Activated CD8-positive, alpha-beta T cell treated with anti-CD3 and anti-CD28 coated beads for 36 hours (primary cell): ENCODE measurements at places on chromosomes 7 and 10. TPM values are rescaled to one million over a fixed set of nuclear protein-coding genes. Genes with fewer than 3 reads are reported as not detected.

The IGFBP3 gene
- not detected for total RNA-seq

DNA sequence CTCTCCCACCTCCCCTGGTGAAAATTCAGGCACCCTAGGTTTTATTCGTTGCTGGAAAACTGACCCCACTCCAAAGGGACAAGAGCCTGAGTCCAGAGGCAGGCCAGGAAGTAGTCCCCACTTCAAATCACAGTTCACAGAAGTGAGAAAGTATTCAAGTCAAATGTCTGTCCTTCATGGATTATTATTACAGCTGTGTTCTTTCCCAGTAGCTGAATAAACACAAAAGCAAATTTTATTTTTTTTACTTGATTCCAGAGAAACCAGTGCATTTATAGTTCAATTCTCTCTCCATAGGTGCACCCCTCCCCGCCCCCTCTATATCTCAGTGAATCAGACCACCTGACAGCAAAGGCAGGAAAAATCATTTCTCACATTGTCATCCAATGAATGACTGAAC is 113.8 kb upstream of the COL1A2 start:
- no peaks in the 10 kb centered on the region for H3K4me1 ChIP-seq
- no peak overlapping the region for H3K27ac ChIP-seq
- H3K36me3 ChIP-seq = no peaks in the 10 kb centered on the region
- no peak for DNase-seq

The LBX1 gene
- total RNA-seq = not detected

The IFIT3 gene
- total RNA-seq = 20.4 TPM

The ITGA8 gene
- total RNA-seq = not detected

The FAM20C gene
- 1.1 TPM for total RNA-seq

The RGS10 gene
- total RNA-seq = 207 TPM

The STAG3 gene
- 15.8 TPM for total RNA-seq

The LRRTM3 gene
- not detected for total RNA-seq

GRCh38 chr10:103441206-103441605 is 11.0 kb downstream of the CALHM2 start:
- DNase-seq = no peak
- H3K4me3 ChIP-seq = no peak overlapping the region
- no peaks in the 10 kb centered on the region for H3K27me3 ChIP-seq

The CALHM3 gene
- not detected for total RNA-seq

DNA sequence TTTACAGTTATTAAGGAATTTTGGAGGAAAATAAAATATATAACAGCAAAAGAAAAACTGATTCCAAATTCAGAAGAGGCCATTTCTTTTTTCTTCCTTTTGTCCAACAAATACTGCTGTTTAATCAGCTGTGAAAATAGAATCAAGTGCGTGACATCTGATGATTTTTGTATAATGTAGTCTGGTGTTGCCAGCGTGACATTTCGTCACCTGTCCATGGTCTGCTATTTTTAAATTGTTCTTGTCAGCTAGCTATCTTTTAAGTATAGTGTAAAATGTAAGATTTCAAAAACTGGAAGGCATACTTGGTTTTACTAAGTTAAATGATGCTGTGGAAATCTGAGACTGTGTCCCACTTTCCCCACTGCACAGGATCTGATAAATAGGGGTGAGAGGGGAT is 105.9 kb downstream of the CPEB3 start:
- H3K36me3 ChIP-seq = no peaks in the 10 kb centered on the region
- H3K4me1 ChIP-seq = no peaks in the 10 kb centered on the region
- no peak for DNase-seq
- H3K4me3 ChIP-seq = no peak overlapping the region
- no peaks in the 10 kb centered on the region for H3K27me3 ChIP-seq

DNA sequence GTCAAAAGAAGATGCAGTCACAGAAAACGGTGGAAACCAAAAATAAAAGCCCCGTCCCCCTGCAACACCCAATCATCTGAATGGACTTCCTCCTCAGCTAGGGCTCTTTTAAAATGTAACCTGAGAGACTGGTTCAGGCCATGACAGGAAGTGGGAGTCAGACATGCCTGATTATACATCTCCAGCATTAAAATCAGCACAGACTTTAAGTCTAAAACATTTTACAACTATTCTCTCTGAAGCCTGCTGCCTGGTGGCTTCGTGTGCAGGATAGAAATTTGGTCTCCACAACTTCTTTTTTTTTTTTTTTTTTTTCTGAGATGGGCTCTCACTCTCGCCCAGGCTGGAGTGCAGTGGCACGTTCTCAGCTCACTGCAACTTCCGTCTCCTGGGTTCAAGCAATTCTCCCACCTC is 30.3 kb downstream of the HACD1 start:
- peaks cover 3% of the 10 kb centered on the region for H3K4me1 ChIP-seq
- peaks cover 5% of the 10 kb centered on the region for H3K27me3 ChIP-seq
- DNase-seq = no peak
- H3K4me3 ChIP-seq = no peak overlapping the region
- no peaks in the 10 kb centered on the region for H3K36me3 ChIP-seq
- H3K27ac ChIP-seq = no peak overlapping the region

DNA sequence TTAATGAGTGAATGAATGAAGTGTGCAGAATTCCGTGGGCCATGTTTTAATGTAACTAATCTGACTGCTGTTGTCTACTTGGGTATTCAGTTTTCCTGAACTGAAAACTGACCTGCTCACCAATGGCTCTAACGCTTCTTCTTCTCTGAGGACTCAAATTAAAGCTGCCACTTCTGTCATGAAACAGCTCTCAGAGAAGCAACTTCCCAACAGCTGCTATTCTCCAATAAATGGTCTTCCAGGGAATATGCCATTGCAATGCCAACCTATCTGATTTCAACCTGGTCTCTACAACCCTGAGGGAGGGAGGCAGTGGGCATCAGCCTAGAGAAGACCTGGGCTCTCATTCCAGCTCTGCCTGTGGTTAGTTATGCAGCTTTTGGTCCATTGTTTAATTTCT is 69.4 kb downstream of the FRMD4A start:
- peaks cover 18% of the 10 kb centered on the region for H3K27me3 ChIP-seq
- DNase-seq = no peak
- no peaks in the 10 kb centered on the region for H3K36me3 ChIP-seq
- H3K27ac ChIP-seq = no peak overlapping the region
- no peak overlapping the region for H3K4me3 ChIP-seq
- H3K4me1 ChIP-seq = no peaks in the 10 kb centered on the region

GRCh38 chr10:116444527-116445142 is 17.0 kb downstream of the PNLIPRP3 start:
- H3K4me3 ChIP-seq = no peak overlapping the region
- H3K36me3 ChIP-seq = no peaks in the 10 kb centered on the region
- H3K27ac ChIP-seq = no peak overlapping the region
- no peaks in the 10 kb centered on the region for H3K4me1 ChIP-seq

The C10orf105 gene
- total RNA-seq = 0.27 TPM

The DOCK1 gene
- 0.18 TPM for total RNA-seq

The MMD2 gene
- total RNA-seq = not detected

The TET1 gene
- 1.1 TPM for total RNA-seq

DNA sequence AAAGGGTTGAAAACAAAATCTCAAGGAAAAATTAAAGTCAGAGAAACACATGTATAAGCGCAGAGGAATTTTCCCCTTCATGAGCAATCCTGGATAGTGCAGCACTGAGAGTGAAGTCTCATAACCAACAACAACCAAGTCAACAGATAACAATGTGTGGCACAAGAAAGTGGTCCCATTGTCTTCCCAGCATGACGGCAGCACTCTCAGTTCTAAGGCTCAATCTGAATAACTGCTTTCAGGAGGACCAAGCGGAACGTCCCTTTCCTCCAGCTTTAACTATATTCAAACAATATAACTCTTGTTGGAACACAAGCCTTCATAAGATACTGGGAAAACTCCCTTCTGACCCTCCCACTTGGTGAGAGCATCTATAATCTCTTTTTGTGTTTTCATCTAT is 137.9 kb downstream of the RAPGEF5 start:
- H3K4me3 ChIP-seq = no peak overlapping the region
- no peaks in the 10 kb centered on the region for H3K4me1 ChIP-seq
- H3K36me3 ChIP-seq = no peaks in the 10 kb centered on the region
- DNase-seq = no peak
- peaks cover 5% of the 10 kb centered on the region for H3K27me3 ChIP-seq
